NCI-H1930 (cell line): ENCODE measurements at places on chromosomes 1 and 21.

DNA sequence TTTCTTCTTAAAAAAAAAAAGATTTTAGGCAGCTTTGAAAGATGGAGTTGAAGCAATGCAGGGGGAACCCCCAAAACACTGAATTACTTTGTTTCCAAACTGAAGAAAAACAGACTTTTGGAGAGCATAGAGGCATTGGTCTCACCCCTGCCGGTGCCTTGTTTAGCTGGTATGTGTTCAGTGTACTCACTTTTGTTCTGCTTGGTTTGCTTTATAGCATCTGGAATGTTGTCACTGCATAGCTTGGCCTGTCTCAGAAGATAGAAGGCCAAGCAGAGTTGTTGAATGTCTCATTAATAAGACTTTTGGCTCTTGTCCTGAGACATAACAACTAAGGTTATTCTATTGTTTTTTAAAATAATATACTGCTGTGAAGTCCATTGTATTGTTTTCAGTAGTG is 6.9 kb downstream of the THRAP3 start:
- DNase-seq: no peak

DNA sequence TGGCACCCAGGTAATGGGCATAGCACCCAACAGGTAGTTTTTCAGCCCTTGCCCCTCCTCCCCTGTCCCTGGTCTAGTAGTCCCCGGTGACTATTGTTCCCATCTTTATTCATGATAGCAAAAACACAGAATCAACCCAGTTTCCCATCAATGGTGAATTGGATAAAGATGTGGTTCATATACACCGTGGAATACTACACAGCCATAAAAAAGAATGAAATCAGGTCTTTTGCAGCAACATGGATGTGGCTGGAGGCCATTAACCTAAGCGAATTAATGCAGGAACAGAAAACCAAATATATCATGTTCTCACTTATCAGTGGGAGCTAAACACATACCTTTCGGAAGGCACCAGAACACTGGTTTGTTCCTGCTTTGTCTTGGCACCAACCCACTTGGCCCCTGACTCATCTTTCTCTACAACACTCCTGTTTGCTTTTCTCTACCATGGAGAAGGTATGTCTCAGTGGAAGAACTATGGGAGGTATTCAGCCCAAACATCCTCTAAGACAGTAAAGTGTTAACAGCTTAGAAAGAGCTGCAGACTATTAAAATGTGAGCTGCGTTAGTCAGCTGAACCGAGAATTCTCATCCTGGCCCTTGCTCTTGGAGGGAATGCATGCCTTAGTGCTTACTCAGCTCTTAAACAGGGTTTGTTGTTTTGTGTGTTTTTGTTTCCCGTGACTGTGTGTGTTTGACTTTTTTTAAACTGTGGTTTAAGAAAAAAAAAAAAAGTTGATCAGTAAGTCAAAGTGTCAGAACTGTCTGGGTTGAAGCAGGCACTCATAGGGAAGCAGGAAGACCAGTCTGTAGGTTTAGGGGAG is 203.0 kb downstream of the TOMM20 start:
- DNase-seq: no peak

GRCh38 chr1:23427550-23427949 is 3.0 kb upstream of the TCEA3 start:
- DNase-seq: no peak

- no peak for DNase-seq
Measured at GRCh38 chr21:40830836-40831235, 16.1 kb downstream of the DSCAM start.

GRCh38 chr1:228528612-228529011 is 41.4 kb downstream of the RNF187 start:
- DNase-seq: no peak

GRCh38 chr1:202411422-202411821 is 62.9 kb downstream of the PPP1R12B start:
- DNase-seq: no peak

DNA sequence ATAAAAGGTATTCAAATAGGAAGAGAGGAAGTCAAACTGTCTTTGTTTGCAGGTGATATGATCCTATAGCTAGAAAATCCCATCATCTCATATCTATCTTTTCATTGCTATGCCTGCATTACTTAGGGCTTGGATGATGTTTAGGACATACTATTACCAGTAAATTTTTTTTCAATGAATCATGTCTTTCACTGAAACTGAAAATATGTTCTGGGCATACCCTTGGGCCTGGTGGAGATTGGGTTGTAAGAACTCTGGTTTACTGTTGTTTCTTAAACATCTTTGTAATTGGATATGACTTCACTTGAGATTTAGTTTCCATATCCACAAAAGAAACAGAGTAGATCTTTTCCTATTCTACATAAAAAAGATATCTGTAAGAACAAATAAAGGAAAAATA is 502.2 kb upstream of the PRMT6 start:
- no peak for DNase-seq

DNA sequence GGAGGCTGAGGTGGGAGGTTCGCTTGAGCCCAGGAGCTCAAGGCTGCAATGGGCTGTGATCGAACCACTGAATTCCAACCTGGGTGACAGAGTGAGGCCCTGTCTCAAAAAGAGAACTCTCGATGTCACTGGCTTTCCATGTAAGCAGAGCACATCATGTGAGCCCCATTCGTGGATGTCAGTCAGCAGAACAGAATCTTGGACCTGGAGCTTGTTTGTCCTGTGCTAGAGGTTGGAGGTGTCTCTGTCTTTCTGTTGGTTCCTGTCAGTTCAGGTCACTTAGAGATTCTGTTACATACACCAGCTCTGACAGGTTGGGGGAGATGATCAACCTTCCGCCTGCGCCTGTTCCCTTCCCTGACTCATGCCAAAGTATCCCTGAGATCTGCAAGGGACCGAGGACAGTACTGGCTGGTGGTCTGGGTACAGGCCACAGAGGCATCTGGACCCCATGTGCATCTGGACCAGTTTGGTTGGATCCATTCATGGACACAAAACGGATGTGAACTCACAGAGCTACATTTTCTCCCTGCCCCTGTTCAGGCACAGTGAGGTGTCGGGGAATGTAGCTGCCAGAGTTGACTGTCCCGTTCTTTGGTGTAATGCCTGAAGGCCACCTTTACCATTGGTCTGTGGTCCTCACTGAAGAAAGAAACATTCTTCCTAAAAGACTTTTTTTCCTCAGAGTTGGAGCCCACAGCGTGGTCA is 10.0 kb downstream of the ARF1 start:
- DNase-seq: no peak

GRCh38 chr1:187415065-187415464 is 586.3 kb downstream of the PLA2G4A start:
- no peak for DNase-seq

DNA sequence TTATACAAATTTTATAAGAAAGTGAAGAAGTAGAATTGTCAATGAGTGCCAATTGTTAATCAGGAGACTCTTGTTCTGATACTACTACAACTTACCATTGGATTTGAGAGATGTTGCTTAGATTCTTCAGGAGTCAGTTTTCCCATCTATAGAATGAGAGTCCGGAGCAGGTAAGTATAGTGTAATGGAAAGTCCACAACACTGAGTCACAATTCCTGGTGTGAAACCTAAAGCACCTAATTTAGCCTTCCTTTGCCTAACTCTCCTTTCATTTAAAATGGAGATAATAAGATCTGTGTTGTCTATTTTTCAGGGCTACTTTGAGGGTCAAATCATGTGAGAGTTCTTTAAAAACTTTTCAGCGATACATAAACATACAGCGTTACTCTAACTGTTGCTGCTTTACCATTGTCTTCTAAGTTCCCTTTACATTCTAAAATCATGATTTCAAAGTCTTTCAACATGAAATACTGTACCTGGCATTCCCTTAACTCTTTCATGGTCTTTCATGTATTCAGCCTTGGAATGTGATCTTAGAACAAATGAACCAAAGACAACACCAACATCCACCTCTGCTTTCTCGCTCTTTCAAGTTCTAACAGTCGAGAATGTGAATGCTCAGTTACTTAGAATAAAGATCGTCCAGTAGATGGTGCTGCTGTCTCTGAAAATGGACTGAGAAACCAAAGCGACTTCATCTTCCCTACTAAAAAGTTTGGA is 90.9 kb downstream of the SLC30A10 start:
- DNase-seq: peak; percentile 42
